ENCODE measurements at places on chromosomes 2 and 18.

DNA sequence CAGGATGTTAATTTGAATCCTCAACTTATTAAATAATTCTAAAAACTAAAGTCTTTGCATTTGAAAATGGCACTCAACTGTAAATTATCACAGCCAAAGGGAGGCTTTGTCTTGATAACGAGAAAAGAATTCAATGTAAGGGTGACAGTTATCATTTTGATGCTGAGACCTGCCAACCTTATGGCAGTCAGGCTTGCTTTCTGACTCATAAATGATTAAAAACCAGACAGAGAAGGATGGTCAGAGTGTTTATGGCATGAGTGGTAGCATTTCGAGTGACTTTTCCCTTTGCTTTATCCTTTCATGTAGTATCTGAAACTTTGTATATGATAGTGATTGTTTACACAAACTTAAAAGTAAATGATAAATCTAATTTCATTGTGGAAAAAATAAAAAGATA, 53.9 kb upstream of the EPC2 start:
- no peak for ATAC-seq

GRCh38 chr18:58186258-58186948, 142.4 kb downstream of the NEDD4L start:
- no peak for ATAC-seq

- ATAC-seq = no peak
These were observed 78.8 kb downstream of the TGOLN2 start for GRCh38 chr2:85248773-85249509.

- no peak for ATAC-seq
These were observed 64.1 kb downstream of the CCDC93 start for GRCh38 chr2:117949806-117950205.

- ATAC-seq = no peak
These were observed 253.4 kb downstream of the CLIP4 start for GRCh38 chr2:29368659-29369040.

DNA sequence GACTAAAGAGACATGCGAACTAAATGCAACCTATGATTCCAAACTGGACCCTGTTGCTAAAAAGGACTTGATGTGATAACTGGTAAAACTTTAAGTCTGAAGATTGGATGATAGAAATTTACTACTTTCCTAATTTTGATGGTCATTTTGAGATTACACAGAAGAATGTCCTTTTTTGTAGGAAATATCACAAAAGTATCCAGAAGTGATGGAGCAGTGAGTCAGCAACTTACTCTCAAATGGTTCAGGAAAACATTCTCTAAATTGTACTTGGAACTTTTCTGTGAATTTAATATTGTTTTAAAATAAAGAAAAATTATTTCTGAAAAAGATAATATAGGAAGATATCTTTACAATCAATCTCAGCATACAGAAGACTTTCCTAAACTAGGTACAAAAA, 19.9 kb downstream of the MBOAT2 start:
- no peak for ATAC-seq

DNA sequence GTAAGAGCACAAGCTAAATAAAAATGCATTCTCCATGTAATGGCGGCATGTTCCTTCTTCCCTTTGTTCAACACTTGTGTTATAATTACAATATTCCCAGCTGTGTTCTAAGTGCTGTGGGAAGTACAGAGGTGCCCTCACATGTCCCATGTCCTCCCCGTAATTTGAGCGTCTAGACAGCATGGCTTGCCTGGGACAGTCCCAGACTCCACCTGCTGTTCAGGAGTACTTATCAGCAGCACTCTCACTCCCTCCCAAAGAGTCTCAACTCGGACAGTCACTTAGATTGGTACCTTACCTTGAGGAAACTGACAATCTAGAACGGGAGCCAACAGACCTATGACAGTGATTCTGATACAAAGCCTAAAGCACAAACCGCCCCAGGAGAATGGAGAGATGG, 370.5 kb downstream of the EIPR1 start:
- ATAC-seq = no peak

DNA sequence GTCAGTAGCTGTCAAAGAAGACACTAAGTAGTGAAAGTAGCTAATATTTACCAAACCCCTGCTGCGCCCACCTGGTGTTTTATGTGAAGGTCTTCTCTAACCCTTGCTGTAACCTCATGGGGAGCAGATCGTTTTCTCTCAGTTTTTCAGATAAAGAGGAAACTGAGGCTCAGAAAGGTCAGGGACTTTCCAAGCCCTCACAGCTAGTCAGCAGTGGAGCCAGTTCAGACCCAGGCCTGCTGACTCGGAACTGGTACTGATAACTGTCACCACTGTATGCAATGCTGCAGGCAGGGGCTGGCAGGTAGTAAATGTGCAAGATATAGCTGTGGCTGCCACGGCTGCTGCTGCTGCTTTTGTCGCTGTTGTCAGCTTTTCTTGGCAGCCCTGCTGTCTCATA, 69.1 kb downstream of the LRRFIP1 start:
- peak; percentile 14 for ATAC-seq

DNA sequence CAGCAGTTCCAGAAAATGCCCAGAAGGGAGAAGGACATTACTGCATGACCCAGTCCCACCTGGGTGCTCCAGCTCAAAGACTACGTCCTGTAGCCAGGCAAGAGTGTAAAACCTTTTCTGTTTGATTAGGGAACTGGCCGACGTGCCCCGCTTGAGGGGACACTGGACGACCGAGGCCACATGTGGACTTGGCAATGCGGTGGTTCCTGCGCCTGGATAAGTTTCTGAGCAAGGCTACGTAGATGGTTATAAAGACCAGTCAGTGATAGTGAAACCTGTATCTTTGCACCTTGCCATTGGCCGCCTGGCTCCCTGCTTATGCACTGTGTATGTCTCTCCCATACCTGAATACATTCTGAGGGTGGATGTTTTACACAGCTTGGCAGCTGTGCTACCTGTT, 567.0 kb upstream of the CRIM1 start:
- ATAC-seq = no peak

DNA sequence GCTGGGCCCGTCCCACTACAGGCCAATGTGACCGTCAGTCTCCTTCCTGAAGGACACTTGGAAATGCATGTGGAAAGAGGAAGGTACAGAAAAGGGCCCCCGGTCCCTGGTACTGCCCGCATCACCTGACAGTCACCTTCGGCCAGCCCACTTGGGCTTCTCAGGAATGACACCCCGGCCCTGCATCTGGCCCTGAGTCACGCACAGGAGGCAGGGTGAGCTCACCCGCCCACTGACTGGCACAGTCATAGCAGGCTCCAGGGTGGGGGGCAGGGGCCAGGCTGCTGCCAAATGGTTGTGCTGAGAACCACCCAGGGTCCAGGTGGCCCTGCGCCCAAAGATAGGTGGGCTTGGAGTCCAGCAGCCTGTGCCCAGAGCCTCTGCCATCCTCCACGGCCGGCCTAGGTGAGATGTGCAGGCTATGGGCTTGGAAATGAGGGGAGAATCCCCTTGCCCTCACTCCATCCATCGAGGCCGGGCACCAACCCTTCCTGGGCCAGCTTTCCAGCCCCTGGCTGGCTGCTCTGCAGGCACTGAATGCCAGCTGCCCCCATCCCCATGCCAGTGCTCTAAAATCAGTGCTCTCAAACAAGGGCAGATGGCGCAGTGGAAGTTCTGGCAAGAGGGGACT, 14.1 kb downstream of the EMX1 start:
- peak; percentile 18 for ATAC-seq

GRCh38 chr2:12534646-12535263, 182.0 kb upstream of the TRIB2 start:
- ATAC-seq = no peak

DNA sequence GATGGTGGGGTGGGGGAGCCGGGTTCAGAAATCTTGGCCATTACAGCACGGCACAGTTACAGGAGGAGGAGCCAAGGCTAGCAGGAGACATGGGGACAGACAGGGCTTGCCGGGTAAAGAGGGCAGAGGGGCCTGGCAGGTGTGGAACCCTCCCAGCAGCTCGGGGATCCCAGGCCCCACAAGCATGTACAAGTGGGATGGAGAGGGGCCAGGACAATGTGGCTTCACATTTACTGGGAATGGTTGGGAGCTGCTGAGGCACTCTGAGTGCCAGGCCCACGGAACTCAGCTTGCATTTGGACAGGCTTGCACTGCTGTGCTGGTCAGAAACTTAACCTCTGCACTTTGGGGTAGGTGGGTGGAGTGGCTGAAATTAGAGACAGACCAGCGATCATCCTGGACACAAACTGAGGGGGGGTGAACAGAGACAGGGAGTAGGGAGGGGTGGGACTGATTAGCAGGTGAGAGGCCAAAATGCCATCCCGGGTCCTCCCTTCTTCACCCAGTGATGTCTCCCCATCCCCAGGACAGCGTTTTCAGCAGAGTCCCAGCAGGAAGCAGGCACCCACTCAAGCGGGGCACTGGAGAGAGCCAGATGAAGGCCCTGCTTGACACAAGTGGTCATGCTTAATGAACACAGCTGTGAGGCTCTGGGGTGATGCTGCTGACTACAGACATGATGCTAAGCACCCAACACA, 9.6 kb downstream of the PER2 start:
- no peak for ATAC-seq

DNA sequence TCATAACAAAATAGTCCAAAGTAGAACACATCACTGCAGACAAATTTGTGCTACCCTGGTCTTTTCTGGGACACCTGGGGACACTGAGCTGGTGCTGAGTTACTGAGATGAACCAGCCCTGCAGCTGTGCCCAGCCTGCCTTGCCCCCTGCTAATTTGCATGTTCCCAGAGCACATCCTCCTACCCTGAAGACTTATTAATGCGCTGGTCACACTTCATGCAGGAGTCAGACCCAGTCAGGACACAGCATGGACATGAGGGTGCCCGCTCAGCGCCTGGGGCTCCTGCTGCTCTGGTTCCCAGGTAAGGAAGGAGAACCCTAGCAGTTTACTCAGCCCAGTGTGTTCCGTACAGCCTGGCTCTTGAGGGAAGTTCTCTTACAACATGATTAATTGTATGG, 1518.3 kb downstream of the RPIA start:
- ATAC-seq = no peak

GRCh38 chr18:53948991-53949390, 275.5 kb downstream of the MBD2 start:
- no peak for ATAC-seq

- ATAC-seq = no peak
These were observed 65.2 kb downstream of the PLCL1 start for GRCh38 chr2:197869501-197870111.

DNA sequence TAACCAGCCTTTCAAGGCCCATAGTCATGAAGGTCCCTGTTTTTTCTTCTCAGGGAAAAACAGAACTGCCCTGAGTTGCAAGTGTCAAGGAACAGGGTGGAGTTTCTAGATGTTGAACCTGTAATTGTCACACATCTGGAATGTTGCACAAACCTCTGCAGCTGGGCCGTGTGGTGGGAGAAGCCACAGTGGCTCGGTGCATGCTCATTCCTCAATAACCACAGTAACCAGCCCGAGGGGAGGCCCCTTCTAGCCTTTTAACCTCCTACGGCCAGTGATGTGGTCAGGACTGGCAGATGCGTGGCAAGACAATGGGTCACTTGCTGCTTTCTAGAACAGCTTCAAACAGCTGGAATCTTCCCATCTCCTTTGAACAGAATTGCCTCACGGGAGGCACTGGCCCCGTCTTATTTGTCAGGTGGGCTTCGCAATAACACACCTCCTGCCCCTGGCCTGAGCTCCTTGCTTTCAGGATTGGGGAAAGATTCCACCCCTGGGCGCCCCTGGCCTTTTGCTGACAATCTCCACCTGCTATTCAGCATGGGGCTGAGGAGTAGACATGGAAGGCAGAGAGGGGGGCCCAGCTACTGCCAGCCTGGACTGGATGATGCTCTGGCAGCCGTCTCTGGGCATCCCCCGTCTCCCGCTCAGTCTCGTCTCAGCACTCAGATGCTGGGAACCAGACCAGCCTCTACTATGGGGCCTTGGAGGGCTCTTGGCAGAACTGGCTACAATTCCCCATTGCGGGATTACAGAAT, 102.9 kb downstream of the KLHL29 start:
- no peak for ATAC-seq

DNA sequence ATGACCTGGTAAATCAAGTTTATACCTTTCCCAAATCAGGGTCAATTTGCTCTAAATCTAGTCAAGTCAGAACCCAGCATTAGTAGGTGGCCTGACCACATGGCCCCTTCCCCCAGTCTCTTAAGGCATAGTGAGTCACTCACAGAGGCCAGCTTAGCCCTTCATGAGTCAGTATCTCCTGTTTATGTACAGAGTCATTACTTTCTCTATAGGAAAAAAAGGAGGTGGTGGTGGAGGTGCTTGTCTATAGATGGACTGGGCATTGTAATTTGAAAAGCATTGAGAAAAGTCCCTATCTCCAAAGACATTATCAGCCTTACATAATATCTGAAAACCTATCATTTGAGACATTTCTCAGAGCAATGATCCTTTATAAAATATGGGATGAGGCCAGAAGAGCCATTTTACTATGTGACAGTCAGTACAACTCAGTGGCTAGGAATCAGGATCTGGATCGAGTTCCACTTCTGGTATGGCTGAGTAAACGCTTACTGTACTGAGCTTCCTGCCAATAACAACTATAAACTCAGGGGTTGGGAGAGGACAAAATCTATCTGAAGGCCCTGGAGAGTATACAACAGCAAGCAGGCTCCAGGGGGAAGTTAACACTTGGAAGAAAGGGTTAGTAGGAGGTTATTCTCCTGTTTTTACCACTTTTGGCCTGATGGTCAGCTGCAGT, 22.5 kb upstream of the SIGLEC15 start:
- ATAC-seq = no peak

GRCh38 chr18:28175150-28175929, 1.6 kb downstream of the CDH2 start:
- ATAC-seq = peak; percentile 10

DNA sequence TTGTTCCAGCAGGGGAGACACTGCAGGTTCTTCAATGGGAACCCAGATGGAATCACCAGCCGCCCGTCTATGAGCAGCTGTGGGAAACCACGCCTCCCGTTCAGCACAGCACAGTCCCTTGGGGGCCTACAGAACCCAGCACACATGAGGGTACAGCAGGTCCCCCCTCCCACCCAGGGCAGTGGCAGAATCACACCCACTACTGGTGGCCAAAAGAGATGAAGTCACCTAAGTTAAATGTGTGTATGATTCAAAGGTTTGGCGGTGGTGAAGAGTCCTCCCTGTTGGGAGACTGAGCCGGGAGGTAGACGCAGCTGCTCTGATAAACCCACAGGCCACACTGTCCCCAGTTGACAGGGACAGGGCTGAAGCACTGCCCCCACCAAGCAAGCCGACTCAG, 44.3 kb downstream of the L3MBTL4 start:
- no peak for ATAC-seq

DNA sequence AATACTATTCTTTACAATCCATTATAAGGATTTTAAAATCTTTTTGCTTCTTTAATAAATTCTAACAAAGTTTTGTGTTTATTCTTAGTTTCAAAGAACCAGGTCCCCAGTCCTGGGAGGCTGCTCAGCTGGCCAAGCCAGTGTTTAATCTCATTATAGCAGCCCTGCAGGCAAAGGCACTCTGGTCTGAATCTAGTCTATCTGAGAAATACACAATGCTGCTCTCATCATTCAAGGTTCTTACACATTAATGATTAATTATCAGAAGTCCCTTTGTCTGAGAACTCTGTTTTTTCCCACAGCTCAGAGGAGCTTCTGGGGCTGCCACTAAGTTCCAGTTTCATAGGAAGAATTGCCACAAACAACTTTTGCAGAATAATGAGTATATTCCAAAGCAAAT, 27.7 kb downstream of the KCTD18 start:
- no peak for ATAC-seq

Data from stimulated activated memory B cell treated with anti-CD40 and anti-IgM and Interleukin-4, amounts not matched to agents 10 μg/mL and 1 μg/mL and 100 μg/mL, for 72 hours (primary cell).